ENCODE measurements at places on chromosomes 3 and 15. TPM values are rescaled to one million over a fixed set of nuclear protein-coding genes. Genes with fewer than 3 reads are reported as not detected.

GRCh38 chr3:188471723-188472122 is 317.8 kb downstream of the LPP start:
- H3K4me3 ChIP-seq, result no peak overlapping the region
- peaks cover 38% of the 10 kb centered on the region for H3K4me1 ChIP-seq
- H3K36me3 ChIP-seq, result no peaks in the 10 kb centered on the region

DNA sequence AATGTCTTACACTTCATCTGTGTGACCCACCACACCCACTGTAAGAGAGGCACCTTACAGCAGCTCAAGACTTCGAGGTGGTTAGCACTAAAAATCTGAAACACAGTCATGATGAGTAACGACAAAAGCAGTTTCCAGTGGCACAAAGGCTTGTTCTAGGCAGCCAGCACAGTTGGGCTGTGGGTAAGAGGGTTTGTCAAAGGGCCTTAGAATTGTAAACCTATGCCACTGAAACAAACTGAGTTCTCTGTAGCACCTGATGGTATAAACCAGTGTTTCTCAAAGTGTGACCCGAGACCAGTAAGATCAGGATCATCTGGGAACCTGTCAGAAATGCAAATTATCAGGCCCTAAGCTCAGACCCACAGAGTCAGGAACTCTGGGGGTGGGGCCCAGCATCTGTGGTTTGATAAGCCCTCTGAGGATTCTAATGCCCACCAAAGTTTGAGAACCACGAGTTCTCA is 36.5 kb downstream of the DAPK2 start:
- H3K27ac ChIP-seq, result no peak overlapping the region
- no peak overlapping the region for H3K4me3 ChIP-seq
- H3K27me3 ChIP-seq, result no peaks in the 10 kb centered on the region
- H3K4me1 ChIP-seq, result peaks cover 12% of the 10 kb centered on the region

DNA sequence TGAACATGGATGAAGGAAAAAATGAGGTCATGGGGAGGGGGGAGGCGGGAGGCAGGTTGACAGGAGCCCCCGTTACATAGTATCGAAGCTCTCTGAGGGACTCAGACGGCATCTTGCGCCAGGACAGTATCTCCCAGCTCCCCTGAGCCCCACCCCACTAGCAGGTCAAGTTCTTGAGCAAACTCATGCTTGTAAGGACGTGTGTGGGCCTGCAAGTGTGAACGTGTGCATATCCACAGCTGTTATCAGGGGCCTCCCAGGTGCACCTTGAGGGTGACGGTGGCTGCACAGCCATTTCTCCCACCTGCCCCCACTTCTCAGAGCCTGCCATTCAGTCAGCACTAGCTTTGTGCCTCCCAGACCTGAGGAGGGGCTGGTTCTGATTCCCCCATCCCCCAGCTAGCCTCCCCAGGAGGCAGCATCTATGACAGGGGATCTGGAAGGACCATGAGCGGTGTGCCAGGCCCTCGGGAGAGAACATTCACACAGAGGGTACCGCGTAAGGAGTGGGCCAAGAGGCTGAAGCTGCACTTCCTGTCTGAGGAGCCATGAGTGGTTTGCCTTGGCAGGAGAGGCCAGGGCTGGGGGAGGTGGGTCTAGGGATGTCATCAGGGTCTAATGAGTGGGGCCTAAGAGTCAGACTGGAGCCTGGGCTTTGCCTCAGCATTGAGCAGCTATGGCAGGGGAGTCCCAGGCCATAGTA is 2.9 kb downstream of the SEMA3F start:
- H3K27ac ChIP-seq, result no peak overlapping the region
- no peaks in the 10 kb centered on the region for H3K4me1 ChIP-seq
- no peaks in the 10 kb centered on the region for H3K27me3 ChIP-seq
- no peak overlapping the region for H3K4me3 ChIP-seq
- no peak for DNase-seq
- no peaks in the 10 kb centered on the region for H3K36me3 ChIP-seq

- no peak for DNase-seq
- H3K4me1 ChIP-seq, result no peaks in the 10 kb centered on the region
- H3K4me3 ChIP-seq, result no peak overlapping the region
Measured at GRCh38 chr3:105762749-105763658, 105.8 kb downstream of the CBLB start.

GRCh38 chr3:46551615-46552014 is 14.5 kb downstream of the LRRC2 start:
- H3K4me3 ChIP-seq, result no peak overlapping the region
- no peak overlapping the region for H3K27ac ChIP-seq
- H3K36me3 ChIP-seq, result no peaks in the 10 kb centered on the region
- DNase-seq, result no peak
- H3K27me3 ChIP-seq, result no peaks in the 10 kb centered on the region

DNA sequence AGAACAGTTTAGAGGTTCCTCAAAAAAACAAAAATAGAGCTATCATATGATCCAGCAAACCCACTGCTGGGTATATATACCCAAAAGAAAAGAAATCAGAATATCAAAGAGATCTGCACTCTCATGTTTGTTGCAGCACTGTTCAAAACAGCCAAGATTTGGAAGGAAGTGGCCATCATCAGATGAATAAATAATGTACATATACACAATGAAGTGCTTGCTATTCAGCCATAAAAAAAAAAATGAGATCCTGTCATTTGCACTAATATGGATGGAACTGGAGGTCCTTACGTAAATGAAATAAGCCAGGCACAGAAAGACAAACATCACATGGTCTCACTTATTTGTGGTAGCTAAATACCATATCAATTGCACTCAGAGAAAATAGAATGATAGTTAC is 58.4 kb downstream of the SCAPER start:
- no peaks in the 10 kb centered on the region for H3K36me3 ChIP-seq
- DNase-seq, result no peak

GRCh38 chr3:184481984-184482671 is 79.5 kb upstream of the EPHB3 start:
- H3K27me3 ChIP-seq, result peaks cover 4% of the 10 kb centered on the region
- DNase-seq, result no peak
- no peaks in the 10 kb centered on the region for H3K36me3 ChIP-seq
- no peak overlapping the region for H3K4me3 ChIP-seq

DNA sequence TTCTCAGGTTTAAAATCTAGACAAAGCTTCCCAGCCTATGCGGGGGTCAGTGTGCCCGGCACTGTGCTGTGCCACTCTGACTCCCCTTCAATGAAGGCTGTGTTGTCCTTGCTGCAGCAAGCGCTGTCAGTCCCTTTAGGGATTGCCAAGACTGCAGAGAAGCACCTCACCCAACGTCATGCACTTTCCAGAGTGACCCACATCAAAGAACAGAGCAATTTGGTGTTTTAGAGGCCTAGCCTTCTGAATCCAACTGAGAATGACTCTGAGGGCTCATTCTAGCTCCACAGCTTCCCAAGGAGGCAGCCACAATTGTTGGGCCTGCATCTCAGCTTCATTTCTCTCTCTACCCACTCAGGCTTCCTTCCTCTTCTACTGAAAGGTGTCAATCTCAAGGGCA is 26.4 kb downstream of the SLC9A9 start:
- H3K4me1 ChIP-seq, result no peaks in the 10 kb centered on the region
- H3K4me3 ChIP-seq, result no peak overlapping the region
- H3K27ac ChIP-seq, result no peak overlapping the region
- H3K36me3 ChIP-seq, result no peaks in the 10 kb centered on the region
- no peaks in the 10 kb centered on the region for H3K27me3 ChIP-seq

DNA sequence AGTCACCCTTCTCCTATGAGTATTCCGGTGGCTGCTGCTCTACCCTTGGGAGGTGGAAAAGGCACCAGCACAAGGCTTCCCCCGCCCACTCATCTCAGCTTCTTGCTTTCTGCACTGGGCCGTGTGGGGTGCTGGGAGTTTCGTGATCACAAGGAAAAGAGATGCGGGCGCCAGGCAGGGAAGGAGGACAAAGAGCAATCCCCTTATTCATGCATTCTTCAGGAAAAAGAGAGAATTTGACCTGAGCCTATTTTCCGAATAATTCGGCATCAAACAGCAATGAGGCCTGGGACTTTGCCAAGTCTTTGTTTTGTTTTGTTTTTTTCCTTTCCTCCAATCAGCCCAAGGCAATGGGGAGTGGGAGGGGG is 102.2 kb upstream of the LPP start:
- H3K4me1 ChIP-seq, result peaks cover 8% of the 10 kb centered on the region
- no peaks in the 10 kb centered on the region for H3K36me3 ChIP-seq
- no peak overlapping the region for H3K27ac ChIP-seq
- no peak for DNase-seq
- no peak overlapping the region for H3K4me3 ChIP-seq

GRCh38 chr15:45799508-45799907 is 164.7 kb downstream of the SQOR start:
- H3K4me1 ChIP-seq, result no peaks in the 10 kb centered on the region
- no peak overlapping the region for H3K4me3 ChIP-seq
- H3K36me3 ChIP-seq, result no peaks in the 10 kb centered on the region
- no peak for DNase-seq
- no peaks in the 10 kb centered on the region for H3K27me3 ChIP-seq

The LNP1 gene
- total RNA-seq, result 1.7 TPM

The P2RY12 gene
- total RNA-seq, result 1.2 TPM

The SLC28A2 gene
- 0.09 TPM for total RNA-seq

The DHFR2 gene
- 3.3 TPM for total RNA-seq

The WDR49 gene
- total RNA-seq, result not detected

The DNAH1 gene
- 11.2 TPM for total RNA-seq

The PLS1 gene
- total RNA-seq, result 30.5 TPM

The PLSCR4 gene
- total RNA-seq, result 25.2 TPM

All from right lobe of liver (tissue), 6 donors.